ENCODE measurements at places on chromosomes 6 and 20. TPM values are rescaled to one million over a fixed set of nuclear protein-coding genes. Genes with fewer than 3 reads are reported as not detected.

The PLAGL1 gene
- 14.6 TPM for total RNA-seq

DNA sequence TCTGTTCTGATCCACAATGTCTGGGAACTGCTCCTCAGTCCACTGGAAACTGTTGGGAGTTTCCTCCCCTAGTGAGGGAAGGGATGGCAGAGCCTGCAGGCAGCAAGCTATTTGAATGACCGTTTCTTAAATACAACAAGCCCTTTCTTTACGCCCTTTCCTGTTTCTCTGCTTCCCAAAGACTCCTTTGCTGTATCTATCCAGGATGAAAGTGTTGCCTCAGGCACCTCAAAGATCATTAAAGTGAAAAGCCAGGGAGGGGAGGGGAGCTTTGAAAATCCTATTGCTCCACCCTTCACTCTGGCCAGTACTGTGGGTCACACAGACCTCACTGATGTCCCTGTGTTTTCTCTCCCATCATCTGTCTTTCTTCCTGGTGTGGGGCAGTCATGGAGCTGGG is 213.1 kb downstream of the RNF144B start:
- H3K4me1 ChIP-seq: no peaks in the 10 kb centered on the region
- peaks cover 9% of the 10 kb centered on the region for H3K27me3 ChIP-seq
- H3K27ac ChIP-seq: no peak overlapping the region
- no peaks in the 10 kb centered on the region for H3K36me3 ChIP-seq
- no peak overlapping the region for H3K4me3 ChIP-seq

The AVP gene
- not detected for total RNA-seq

GRCh38 chr6:137727216-137727765 is 139.8 kb upstream of the TNFAIP3 start:
- peaks cover 6% of the 10 kb centered on the region for H3K27me3 ChIP-seq
- peaks cover 2% of the 10 kb centered on the region for H3K36me3 ChIP-seq
- DNase-seq: no peak
- peaks cover 13% of the 10 kb centered on the region for H3K4me1 ChIP-seq
- no peak overlapping the region for H3K4me3 ChIP-seq

GRCh38 chr20:60870040-60870439 is 382.0 kb upstream of the CDH4 start:
- H3K36me3 ChIP-seq: no peaks in the 10 kb centered on the region
- no peak for DNase-seq
- no peaks in the 10 kb centered on the region for H3K4me1 ChIP-seq
- H3K27me3 ChIP-seq: no peaks in the 10 kb centered on the region

DNA sequence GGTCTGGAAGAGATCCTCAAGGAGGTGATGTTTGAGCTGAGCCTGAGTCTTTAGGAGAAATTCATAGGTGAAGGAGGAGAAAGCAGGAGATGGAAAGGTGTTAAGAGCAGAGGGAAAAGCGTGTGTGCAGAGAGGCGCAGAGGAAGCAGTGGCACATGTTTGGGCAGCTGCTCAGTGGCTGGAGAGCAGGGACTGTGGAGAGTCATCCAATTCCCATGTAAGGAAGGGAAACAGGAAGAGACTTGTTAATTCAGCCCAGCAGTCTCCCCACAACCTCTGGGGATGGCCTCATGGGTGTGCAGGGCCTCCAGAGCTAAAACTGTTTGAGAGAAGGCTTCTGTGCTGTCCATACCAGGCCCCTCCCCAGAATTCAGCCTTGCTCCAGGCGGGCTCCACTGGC is 16.2 kb downstream of the AAR2 start:
- DNase-seq: no peak
- peaks cover 13% of the 10 kb centered on the region for H3K4me1 ChIP-seq
- H3K4me3 ChIP-seq: no peak overlapping the region

GRCh38 chr6:4404415-4404814 is 269.0 kb upstream of the ECI2 start:
- H3K36me3 ChIP-seq: no peaks in the 10 kb centered on the region
- H3K4me1 ChIP-seq: peaks cover 3% of the 10 kb centered on the region
- no peaks in the 10 kb centered on the region for H3K27me3 ChIP-seq
- H3K27ac ChIP-seq: no peak overlapping the region
- DNase-seq: no peak

GRCh38 chr6:80357674-80358073 is 251.2 kb downstream of the BCKDHB start:
- H3K4me3 ChIP-seq: no peak overlapping the region
- DNase-seq: no peak
- H3K27ac ChIP-seq: no peak overlapping the region
- no peaks in the 10 kb centered on the region for H3K27me3 ChIP-seq
- H3K36me3 ChIP-seq: no peaks in the 10 kb centered on the region
- H3K4me1 ChIP-seq: no peaks in the 10 kb centered on the region

- no peaks in the 10 kb centered on the region for H3K36me3 ChIP-seq
- no peak overlapping the region for H3K27ac ChIP-seq
- H3K4me1 ChIP-seq: no peaks in the 10 kb centered on the region
Observed at GRCh38 chr20:9144643-9145042, 75.8 kb downstream of the PLCB4 start.

GRCh38 chr20:17463711-17464110 is 67.5 kb downstream of the BFSP1 start:
- no peak overlapping the region for H3K4me3 ChIP-seq
- no peak overlapping the region for H3K27ac ChIP-seq
- peaks cover 11% of the 10 kb centered on the region for H3K27me3 ChIP-seq
- H3K4me1 ChIP-seq: peaks cover 3% of the 10 kb centered on the region
- no peaks in the 10 kb centered on the region for H3K36me3 ChIP-seq

DNA sequence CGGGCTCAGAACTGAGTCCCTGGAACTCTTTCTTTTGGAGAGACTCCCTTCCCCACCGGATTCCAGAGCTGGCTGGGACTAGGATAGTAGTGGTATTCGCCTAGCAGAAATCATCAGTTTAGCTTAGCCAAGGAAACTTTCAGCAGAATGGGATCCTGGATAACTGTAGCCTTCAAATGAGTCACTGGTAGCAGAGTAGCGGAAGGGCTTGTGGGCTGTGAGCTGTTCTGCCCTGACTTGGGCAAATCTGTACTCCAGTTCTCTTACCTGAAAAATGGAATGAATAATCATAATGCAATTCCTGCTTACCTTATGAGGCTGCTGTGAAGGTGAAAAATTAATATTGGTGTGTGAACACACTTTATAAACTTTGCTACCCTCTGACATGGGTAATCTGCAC is 244.3 kb upstream of the CHD6 start:
- no peaks in the 10 kb centered on the region for H3K4me1 ChIP-seq
- no peaks in the 10 kb centered on the region for H3K27me3 ChIP-seq
- H3K27ac ChIP-seq: no peak overlapping the region
- H3K36me3 ChIP-seq: no peaks in the 10 kb centered on the region

The LCA5 gene
- 0.05 TPM for total RNA-seq

DNA sequence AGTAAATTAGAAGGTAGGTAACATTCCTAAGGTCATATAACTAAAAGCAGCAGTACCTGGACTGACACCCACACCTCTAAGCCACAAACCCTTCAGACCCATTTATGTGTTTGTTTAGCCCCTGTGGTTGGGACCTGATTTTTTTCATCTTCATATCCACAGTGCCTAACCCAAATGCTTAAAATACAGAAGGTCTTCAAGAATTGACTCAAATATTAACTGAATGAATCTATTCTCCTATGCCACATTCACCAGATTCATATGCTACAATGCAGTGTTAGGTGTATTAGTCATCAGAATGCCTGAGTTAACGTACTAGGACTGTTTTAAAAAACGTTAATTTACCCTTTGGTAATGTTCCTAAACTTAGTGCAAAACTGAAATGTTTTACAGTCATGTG is 124.8 kb downstream of the AHI1 start:
- peaks cover 45% of the 10 kb centered on the region for H3K36me3 ChIP-seq
- no peak overlapping the region for H3K4me3 ChIP-seq
- H3K4me1 ChIP-seq: peaks cover 2% of the 10 kb centered on the region
- H3K27ac ChIP-seq: no peak overlapping the region

DNA sequence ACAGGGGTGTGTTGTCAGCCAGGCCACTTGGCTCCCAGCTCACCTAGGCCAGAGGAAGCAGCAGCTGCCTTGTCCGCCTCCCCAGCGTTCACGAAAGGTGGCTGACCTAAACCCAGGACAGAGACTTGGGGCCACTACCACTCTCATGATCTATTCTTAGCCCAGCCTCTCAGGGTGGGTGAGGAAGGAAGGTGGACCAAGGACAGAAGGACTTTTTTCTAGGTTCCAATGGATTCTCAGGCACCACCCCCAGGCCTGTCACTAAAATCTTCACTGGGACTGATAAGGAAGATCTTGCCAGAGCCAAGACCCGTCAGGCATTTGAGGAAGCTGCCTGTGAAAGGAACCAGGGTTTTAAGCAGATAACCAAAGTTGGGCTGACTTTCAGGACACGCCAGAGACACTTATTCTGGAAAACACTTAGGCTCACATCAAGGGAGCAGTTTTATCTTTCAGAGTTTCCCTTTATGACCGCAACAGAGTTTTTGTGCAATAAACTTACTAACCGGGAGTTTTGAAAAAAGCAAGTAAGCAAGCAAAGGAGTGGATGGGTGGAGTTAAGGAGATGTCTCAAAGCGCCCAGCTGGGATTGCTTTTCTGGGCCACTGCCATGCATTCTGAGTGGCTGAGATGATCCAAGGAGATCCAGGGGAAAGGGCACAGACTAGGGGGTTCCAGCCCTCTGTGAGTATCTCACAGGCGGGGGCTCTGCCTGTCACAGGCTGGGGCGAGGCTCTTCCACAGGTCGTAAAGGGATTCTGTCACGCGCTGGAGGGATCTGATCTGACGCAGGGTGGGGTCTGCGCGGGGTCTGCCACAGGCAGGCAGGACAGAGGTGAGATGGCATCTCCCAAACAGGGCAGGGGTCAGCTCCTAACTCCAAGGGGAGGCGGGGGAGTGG is 989 bp downstream of the FITM2 start:
- H3K27me3 ChIP-seq: peaks cover 3% of the 10 kb centered on the region
- H3K4me3 ChIP-seq: peak overlapping the region; percentile 92
- H3K27ac ChIP-seq: peak overlapping the region; percentile 92
- peak; percentile 66 for DNase-seq

DNA sequence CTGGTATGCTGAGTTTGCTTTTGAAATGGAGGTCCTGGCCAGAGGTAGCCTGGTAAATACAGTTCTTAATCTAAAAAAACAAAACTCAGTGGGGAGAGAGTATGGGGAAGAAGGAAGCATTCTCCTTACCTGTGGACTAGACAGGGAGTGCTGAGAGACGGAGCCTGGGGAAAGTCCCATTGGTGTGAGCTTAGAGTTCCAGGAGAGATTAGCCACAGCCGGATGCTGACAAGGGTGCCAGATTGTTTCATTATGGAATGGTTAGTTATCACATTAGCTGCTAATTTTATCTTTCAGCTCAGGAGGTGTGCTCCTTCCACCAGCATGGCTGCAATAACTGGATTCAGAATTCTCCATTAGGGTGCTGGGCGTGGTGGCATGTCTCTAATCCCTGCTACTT is 75.9 kb downstream of the RREB1 start:
- H3K27me3 ChIP-seq: no peaks in the 10 kb centered on the region
- DNase-seq: no peak
- no peak overlapping the region for H3K4me3 ChIP-seq
- H3K27ac ChIP-seq: no peak overlapping the region

GRCh38 chr6:130679684-130680083 is 147.5 kb upstream of the SMLR1 start:
- peaks cover 1% of the 10 kb centered on the region for H3K27me3 ChIP-seq
- H3K4me1 ChIP-seq: peaks cover 15% of the 10 kb centered on the region
- H3K4me3 ChIP-seq: no peak overlapping the region
- no peak for DNase-seq
- peaks cover 9% of the 10 kb centered on the region for H3K36me3 ChIP-seq
- H3K27ac ChIP-seq: no peak overlapping the region

- no peaks in the 10 kb centered on the region for H3K27me3 ChIP-seq
- peaks cover under 1% of the 10 kb centered on the region for H3K4me1 ChIP-seq
- H3K27ac ChIP-seq: no peak overlapping the region
- no peak for DNase-seq
- no peak overlapping the region for H3K4me3 ChIP-seq
Observed at GRCh38 chr6:16102208-16102607, 26.7 kb upstream of the MYLIP start.

DNA sequence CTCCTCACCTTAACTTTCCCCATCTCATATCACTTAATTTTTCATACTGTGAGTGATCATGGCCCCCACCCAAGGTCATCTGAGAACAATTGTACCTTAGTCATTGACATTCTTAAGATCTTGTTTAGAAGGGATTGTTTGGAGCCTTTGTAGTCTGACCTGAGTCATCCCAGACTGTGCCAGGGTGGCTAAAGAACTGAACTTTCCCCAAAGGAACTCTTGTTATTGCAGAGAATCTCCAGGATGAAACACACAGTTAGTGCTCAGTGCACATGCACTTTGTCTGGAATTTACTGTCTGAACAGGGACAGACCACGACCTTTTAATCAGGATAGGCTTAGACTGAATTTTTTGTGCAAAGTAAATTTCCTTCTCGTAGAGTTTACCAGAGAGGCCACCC is 112.6 kb upstream of the CCN2 start:
- no peaks in the 10 kb centered on the region for H3K27me3 ChIP-seq
- no peak for DNase-seq
- no peaks in the 10 kb centered on the region for H3K36me3 ChIP-seq
- H3K27ac ChIP-seq: no peak overlapping the region
- H3K4me1 ChIP-seq: no peaks in the 10 kb centered on the region

DNA sequence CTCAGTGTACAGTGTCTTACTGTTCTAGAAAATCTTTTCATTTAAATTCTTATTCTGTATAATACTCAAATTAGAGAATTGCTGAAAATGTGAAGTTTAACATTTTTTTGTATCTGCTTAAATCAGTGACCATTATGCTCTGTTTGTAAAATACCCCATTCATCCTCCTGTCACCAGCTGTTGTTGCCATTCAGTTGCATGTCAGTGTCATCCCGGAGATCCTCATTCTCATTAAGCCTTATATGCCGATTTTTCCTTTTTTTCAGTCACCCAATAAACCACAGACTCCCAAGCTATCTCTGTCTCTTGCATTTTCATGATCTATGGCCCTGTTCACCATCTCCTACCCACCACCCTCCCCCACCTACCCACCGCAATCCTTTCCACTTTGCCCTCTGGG is 20.4 kb downstream of the GTF2H5 start:
- no peaks in the 10 kb centered on the region for H3K27me3 ChIP-seq
- no peak overlapping the region for H3K4me3 ChIP-seq
- peaks cover 44% of the 10 kb centered on the region for H3K36me3 ChIP-seq
- no peak overlapping the region for H3K27ac ChIP-seq

The SLC35B2 gene
- 28.0 TPM for total RNA-seq

The SSTR4 gene
- not detected for total RNA-seq

- no peak overlapping the region for H3K4me3 ChIP-seq
- no peaks in the 10 kb centered on the region for H3K27me3 ChIP-seq
- no peaks in the 10 kb centered on the region for H3K4me1 ChIP-seq
- DNase-seq: no peak
- H3K36me3 ChIP-seq: no peaks in the 10 kb centered on the region
Observed at GRCh38 chr20:16947479-16947878, 199.3 kb downstream of the OTOR start.

DNA sequence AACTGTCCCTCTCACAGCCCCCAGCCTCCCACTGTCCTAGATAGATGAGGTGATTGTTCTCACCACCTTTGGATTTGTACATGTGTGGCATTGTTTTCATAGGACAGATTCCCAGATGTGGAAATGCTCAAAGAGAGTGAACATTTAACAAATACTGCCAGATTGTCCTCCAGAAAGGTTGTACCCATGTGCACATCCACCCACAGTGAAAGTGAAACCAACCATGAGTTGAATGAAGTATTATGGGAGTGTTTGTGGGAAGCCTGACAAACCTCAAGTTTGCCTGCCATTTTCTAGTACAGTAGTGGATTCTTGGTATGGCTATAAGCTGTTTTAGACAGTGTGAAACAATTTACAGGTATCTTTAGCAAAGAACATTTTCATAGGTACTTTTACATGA is 42.7 kb downstream of the ANKRD6 start:
- H3K36me3 ChIP-seq: peaks cover 2% of the 10 kb centered on the region
- H3K4me1 ChIP-seq: peaks cover 16% of the 10 kb centered on the region
- H3K27me3 ChIP-seq: peaks cover 6% of the 10 kb centered on the region
- H3K4me3 ChIP-seq: peak overlapping the region; percentile 64
- H3K27ac ChIP-seq: peak overlapping the region; percentile 73
- peak; percentile 82 for DNase-seq
